Activated T-cell treated with anti-CD3 and anti-CD28 coated beads, Interleukin-2, amount 50 U/mL, for 48 hours (primary cell): ENCODE measurements at places on chromosomes 4 and X.

- no peak for DNase-seq
Observed at GRCh38 chr4:67522851-67523671, 22.2 kb downstream of the CENPC start.

GRCh38 chr4:185322803-185323202, 72.9 kb downstream of the LRP2BP start:
- DNase-seq, result no peak

DNA sequence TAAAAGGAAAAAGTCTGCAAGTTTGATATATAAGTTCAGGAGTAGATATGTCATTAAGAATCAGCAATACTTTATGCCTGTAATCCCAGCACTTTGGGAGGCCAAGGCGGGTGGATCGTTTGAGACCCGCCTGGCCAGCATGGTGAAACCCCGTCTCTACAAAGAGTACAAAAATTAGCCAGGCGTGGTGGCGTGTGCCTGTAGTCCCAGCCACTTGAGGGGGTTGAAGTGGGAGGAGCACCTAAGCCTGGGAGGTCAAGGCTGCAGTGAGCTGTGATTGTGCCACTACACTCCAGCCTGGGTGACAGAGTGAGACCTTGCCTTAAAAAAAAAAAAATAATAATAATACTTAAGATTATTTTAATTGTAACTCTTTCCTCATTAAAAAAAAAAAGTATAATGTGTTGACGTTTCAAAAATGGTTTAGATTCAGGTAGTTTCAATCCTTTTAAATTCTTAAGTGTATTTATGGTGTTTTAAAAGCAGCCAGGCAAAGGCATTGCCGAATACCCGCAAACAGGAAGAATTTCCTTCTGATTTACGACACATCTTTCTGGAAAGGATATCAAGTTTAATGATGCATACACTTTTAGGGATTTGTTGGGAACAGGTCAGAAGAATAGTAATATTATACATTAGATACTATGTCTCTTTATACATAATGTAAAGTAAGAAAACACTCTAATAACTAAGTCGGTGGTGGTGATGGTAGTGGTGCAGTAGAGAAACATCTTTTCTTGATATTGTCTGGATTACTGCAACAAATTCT, 80.9 kb downstream of the KDM6A start:
- no peak for DNase-seq

DNA sequence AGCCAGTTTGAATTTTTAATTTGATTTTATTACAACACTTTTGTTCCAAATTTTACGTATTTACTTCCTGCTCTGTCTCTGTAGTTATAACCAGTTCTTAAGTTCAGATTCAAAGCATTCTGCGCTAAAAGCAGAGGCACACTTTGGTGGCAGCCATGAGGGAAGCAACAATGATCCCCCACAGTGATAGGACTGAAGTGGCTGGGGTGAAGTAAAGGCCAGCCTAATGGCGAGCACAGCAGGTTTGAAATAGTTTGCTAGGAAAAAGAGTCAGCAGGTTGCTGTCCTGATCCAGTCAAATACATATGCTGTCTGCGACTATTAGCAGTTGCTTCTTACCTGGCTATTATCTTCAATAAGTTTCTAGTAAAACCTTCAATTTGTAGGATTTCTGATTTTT, 176.3 kb downstream of the RPA4 start:
- no peak for DNase-seq

DNA sequence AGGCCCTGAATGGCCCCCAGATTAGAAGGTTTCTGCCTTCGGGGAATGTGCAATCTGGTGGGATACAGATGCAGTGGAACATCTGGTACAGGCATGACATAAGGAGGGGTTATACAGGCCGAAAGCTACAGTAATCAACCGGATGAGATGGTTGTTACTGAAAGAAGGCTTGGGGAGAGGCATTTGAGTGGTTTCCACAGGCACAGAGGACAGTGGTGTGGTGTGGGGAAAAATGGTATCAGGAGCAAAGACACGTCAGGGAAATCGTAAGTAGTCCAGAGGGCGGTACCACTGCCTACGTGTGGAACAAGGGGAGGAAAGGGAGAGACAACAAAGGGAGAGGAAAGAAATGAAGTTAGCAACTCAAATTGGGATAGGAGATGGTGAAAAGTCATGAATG, 3.0 kb downstream of the PDLIM3 start:
- DNase-seq, result no peak

DNA sequence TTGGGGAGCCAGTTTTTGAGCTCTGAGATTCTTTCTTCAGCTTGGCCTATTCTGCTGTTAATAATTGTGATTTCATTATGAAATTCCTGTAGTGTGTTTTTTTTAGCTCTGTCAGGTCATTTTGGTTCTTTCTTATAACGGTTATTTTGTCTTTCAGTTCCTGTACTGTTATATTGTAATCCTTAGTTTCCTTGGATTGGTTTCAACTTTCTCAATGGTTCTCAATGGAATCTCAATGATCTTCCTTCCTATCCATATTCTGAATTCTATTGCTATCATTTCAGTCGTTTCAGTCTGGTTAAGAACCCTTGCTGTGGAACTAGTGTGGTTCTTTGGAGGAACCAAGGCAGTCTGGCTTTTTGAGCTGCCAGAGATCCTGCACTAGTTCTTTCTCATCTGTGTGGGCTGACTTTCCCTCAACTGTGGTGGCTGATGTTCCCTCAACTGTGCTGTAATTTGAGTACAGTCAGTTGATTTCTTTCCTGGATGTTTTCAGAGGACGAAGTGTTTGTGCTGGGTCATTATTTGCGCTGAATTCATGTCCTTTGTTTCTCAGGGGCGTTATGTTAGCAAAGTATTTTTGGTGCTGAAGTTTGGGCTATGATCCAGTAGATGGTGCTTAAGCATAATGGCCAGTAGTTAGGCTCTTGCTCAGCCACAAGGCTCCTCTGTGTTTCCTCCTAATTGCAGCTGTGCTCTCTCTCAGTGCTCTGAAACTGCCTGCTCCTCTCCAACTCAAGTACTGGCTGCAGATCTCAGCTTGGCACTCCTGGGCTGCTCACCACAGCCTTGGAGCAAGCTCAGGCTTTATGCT, 27.5 kb downstream of the ENPEP start:
- DNase-seq, result no peak
